ENCODE measurements at places on chromosomes 4 and X. TPM values are rescaled to one million over a fixed set of nuclear protein-coding genes. Genes with fewer than 3 reads are reported as not detected.

Gene GAGE2A
- total RNA-seq: not detected

Gene CLDN2
- 8.0 TPM for total RNA-seq

Gene RCHY1
- 14.1 TPM for total RNA-seq

Gene FAM236A
- total RNA-seq: not detected

Gene DRD5
- not detected for total RNA-seq

Gene HELQ
- 6.0 TPM for total RNA-seq

Gene TCP11X2
- not detected for total RNA-seq

Gene ZFX
- total RNA-seq: 12.4 TPM

Measured in A549 treated with CpdA at 1 μM for 4 hours (cell line).